ENCODE measurements at places on chromosomes 12 and 14. TPM values are rescaled to one million over a fixed set of nuclear protein-coding genes. Genes with fewer than 3 reads are reported as not detected.

DNA sequence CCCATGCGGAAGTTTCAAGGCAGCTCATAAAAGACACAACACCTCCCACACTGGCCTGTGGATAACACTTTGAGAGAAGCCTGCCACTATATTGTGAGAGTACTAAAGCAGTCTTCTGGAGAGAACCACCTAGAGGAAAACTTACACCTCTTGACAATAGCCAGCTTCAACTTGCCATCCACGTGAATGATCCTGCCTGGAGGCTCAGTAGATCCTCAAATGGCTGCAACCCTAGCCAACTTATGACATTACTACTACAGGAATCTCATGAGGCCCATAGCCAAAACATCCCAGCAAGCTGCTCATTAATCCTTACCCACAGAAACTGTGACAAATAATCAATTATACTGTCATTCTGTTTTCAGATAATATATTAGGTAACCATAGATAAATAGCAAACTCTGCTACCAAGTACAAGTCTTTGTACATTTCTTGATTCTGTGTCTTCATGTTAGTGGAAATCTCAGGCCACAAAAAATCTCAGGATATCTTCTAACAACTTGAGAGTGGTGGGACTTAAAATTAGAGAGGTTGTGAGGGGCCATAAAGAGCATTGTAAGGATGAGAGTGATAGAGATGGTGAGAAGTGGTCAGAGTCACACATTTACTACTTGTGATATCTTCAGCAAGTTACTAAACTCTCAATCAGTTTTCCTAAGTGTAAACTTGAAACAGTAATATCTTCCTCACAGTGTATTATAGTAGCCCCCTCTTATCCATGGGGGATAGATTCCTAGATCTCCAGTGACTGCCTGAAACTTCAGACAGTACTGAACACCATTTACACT, 368.0 kb downstream of the C12orf50 start:
- no peak for DNase-seq
- peak overlapping the region; percentile 58 for H3K4me3 ChIP-seq
- 0 out of 2 replicates have a peak, but pooled peaks cover 5% of the 10 kb centered on the region for H3K4me1 ChIP-seq

DNA sequence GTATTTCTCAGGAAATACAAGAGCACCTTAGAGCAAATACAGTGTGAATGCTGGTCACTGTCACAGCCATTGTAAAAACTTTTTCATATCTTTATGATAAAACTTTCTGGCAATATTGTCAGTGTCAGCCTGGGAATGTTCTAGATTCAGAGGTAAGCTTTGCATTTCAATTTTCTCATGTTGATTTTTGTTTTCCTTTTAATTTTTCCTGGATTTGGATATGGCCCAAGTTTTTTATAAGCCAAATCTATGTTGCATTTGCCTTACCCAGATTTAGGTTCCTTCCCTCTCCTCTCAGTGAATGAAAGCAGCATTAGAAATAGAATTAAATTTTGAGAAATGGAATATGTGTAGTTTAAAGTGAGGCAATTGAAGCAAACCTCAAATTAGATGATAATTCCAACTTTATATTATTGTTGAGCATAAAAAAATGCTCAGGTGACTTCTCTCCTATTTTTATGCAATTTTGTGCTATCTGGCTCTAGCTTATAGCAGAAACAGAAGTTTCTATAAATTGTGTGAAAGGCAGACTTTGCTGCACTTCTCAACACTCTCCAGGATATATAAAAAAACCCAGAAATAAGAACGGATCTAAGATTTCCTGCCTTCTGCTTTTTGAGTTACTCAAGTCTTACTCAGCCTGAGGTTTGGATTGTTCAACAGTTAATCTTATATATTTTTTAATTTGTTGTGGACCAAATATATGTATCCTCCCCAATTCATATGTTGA, 368.2 kb upstream of the PRICKLE1 start:
- H3K4me1 ChIP-seq: peaks cover 58% of the 10 kb centered on the region
- DNase-seq: no peak
- no peaks in the 10 kb centered on the region for H3K36me3 ChIP-seq
- H3K4me3 ChIP-seq: no peak overlapping the region

- H3K4me3 ChIP-seq: no peak overlapping the region
- no peak overlapping the region for H3K27ac ChIP-seq
- no peaks in the 10 kb centered on the region for H3K4me1 ChIP-seq
- no peak for DNase-seq
- no peaks in the 10 kb centered on the region for H3K27me3 ChIP-seq
Observed at GRCh38 chr12:123398177-123398549, 14.2 kb downstream of the KMT5A start.

The MYRFL gene
- total RNA-seq: not detected

The POLR3B gene
- total RNA-seq: 23.4 TPM

The CABP1 gene
- total RNA-seq: not detected
